ENCODE measurements at places on chromosomes 5 and 9.

GRCh38 chr5:174166231-174167079 lies 120.9 kb downstream of the NSG2 start:
- H3K36me3 ChIP-seq, result no peaks in the 10 kb centered on the region
- H3K27me3 ChIP-seq, result no peaks in the 10 kb centered on the region
- DNase-seq, result no peak
- H3K4me1 ChIP-seq, result no peaks in the 10 kb centered on the region

DNA sequence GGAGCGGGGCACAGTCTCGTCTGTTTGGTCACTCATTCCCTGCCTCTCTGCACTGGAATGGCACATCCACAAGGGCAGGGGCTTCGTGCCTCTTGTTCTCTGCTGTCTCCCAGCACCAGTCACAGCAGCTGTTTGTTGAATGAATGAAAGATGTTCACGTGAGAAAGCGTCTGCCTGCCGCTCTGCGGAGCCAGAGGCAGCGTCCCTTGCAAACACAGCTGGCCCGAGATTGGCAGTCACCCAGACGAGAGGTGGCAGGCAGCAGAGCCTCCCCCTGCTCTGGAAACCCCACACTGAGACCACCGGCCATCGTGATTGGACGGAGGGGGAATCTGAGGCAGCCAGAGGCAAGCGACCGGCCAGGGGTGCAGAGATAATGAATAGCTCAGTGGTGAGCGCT lies 6.0 kb upstream of the FAM163B start:
- no peaks in the 10 kb centered on the region for H3K36me3 ChIP-seq
- no peak overlapping the region for H3K4me3 ChIP-seq
- H3K27ac ChIP-seq, result no peak overlapping the region

- H3K4me1 ChIP-seq, result no peaks in the 10 kb centered on the region
- H3K4me3 ChIP-seq, result no peak overlapping the region
- no peaks in the 10 kb centered on the region for H3K27me3 ChIP-seq
- no peak overlapping the region for H3K27ac ChIP-seq
- H3K36me3 ChIP-seq, result no peaks in the 10 kb centered on the region
These were observed 18.1 kb upstream of the NEUROG1 start for GRCh38 chr5:135553688-135554462.

DNA sequence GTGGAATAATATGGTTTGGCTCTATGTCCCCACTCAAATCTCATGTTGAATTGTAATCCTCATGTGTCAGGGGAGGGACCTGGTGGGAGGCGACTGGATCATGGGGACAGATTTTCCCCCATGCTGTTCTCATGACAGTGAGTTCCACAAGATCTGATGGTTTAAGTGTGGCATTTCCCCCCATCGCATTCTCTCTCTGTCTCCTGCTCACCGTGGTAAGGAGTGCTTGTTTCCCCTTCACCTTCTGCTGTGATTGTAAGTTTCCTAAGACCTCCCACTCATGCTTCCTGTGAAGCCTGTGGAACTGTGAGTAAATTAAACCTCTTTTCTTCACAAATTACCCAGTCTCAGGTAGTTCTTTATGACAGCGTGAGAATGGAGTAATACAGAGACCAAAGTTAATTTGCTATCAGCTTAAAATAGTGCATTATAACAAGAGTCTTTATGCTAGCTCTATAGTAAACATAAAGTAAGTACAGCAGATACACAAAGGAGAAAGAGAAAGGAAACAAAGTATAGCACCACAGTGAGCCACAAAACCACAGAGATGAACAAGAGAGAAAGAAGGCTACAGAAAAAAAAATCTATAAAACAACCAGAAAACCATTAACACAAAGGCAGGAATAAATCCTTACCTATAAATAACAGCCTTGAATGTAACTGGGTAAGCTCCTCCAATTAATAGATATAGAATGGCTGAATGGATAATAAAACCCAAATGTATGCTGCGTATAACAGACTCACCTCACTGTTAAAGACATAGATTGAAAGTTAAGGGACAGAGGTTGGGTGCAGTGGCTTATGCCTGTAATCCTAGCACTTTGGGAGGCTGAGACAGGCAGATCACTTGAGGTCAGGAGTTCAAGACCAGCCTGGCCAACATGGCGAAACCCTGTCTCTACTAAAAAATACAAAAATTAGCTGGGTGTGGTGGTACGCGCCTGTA lies 39.7 kb downstream of the RAPGEF6 start:
- peak overlapping the region; percentile 3 for H3K27ac ChIP-seq
- H3K27me3 ChIP-seq, result no peaks in the 10 kb centered on the region
- H3K36me3 ChIP-seq, result no peaks in the 10 kb centered on the region
- H3K4me1 ChIP-seq, result peaks cover 34% of the 10 kb centered on the region

- no peaks in the 10 kb centered on the region for H3K36me3 ChIP-seq
- H3K4me1 ChIP-seq, result no peaks in the 10 kb centered on the region
- H3K27me3 ChIP-seq, result no peaks in the 10 kb centered on the region
- DNase-seq, result no peak
These were observed 94.6 kb downstream of the SEMA6A start for GRCh38 chr5:116479776-116480675.

DNA sequence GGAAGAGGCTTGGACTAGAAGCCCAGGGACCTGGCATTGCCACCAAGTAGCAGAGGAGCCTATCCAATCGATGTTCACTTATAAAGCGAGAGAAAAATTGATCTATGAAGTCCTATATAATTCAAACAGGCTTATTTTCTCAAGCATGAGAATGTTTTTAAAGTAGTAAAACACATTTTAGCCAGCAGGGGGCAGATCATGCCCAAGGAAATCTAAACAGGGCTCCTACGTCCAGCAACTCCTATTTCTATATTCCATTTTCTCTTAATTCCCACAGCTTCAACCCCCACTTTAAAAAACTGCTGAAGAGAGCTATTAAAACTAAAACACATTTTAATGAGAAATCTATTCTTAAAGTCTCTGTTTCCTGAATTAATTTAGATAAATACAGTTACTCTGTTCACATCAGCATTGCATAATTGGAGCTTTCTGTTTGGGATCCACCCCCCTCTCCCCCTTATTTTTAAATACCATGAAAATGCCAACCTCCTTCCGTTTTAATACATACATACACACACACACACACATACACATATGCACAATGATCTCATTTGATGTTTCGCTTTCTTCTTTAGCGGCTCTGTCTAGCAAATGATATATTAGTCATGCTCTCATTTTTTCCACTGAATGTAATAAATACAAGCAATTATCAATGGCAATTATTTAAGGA lies 144.9 kb downstream of the MYO10 start:
- no peaks in the 10 kb centered on the region for H3K36me3 ChIP-seq
- no peak overlapping the region for H3K4me3 ChIP-seq
- DNase-seq, result no peak
- no peak overlapping the region for H3K27ac ChIP-seq

DNA sequence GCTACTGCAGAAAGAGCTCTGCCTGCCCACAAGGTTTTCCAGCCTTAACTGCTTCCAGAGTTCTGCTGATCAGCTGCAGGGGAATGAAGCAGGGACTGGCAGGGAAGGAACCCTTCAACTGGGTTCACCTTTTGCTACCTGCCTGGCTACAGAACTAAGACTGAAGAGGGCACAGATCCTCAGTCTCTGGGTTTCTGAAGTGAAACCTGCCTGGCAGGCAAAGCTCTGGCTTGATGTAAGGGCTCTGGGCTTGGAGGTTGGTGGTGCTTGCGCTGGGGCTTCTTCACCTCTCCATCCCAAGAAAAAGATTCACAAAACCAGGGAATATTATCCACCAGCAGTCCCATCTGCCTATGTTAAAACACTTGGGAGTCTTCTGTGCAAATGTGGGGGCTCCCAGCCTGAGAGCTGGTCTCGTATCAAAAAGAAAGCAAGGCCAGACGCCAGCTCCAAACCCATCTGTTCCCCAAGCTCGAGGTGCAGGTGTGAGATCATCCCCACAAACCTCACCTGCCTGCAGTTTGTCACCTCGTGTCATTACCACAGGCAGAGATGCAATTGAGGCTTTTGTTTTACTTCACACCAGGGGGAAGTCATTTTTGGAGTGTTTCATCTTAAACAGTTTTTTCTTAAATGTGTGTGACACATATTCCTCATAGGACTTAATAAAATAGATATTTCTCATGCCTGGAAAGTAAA lies 58.3 kb downstream of the BNC2 start:
- no peaks in the 10 kb centered on the region for H3K36me3 ChIP-seq
- no peak for DNase-seq
- H3K27ac ChIP-seq, result no peak overlapping the region

- no peaks in the 10 kb centered on the region for H3K36me3 ChIP-seq
- no peak overlapping the region for H3K27ac ChIP-seq
- H3K27me3 ChIP-seq, result peaks cover 12% of the 10 kb centered on the region
- H3K4me3 ChIP-seq, result no peak overlapping the region
- no peaks in the 10 kb centered on the region for H3K4me1 ChIP-seq
These were observed 23.3 kb downstream of the OR2V1 start for GRCh38 chr5:181107699-181108098.

- DNase-seq, result no peak
- no peaks in the 10 kb centered on the region for H3K36me3 ChIP-seq
- no peak overlapping the region for H3K27ac ChIP-seq
- no peaks in the 10 kb centered on the region for H3K27me3 ChIP-seq
- no peaks in the 10 kb centered on the region for H3K4me1 ChIP-seq
- H3K4me3 ChIP-seq, result no peak overlapping the region
These were observed 86.5 kb downstream of the ANGPTL2 start for GRCh38 chr9:127035948-127036347.

DNA sequence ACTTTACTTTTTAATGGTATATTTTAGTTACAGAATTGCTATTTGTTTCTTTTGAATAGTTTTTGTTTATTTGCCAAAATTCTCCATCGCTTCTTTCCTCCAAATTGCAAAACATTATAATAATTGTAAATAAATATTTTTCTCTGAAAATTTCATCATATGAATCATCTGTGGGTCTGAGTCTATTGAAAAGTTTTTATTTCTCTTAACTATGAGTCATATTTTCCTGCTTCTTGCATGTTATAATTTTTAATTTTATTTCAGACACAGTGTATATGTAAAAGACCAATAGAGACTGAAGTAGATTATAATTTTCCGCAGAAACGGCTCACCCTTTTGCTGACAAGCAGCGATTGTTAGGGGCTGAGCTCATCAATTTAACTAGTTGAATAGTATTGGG lies 279.1 kb upstream of the IL12B start:
- H3K27ac ChIP-seq, result no peak overlapping the region
- H3K4me1 ChIP-seq, result no peaks in the 10 kb centered on the region
- no peaks in the 10 kb centered on the region for H3K27me3 ChIP-seq
- no peak for DNase-seq
- H3K4me3 ChIP-seq, result no peak overlapping the region

DNA sequence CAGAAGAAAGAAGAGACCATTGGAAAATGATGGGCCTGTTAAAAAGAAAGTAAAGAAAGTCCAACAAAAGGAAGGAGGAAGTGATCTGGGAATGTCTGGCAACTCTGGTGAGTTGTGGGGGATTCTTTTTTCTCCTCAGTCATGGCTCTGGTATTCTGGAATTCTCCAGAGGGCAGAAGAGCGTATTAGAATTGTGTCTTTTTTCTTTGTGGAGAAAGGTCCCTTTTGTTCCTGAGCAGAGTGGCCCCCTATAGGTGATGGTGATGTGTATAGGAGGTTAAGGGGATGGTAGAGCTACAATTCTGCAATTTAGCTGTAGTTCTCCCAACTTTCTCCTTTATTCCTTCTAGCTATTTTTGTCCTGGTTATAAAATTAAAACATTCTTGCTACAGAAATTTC lies 1.6 kb upstream of the DHFR start:
- no peak overlapping the region for H3K4me3 ChIP-seq
- H3K4me1 ChIP-seq, result peaks cover 31% of the 10 kb centered on the region
- H3K27ac ChIP-seq, result no peak overlapping the region
- DNase-seq, result no peak
- H3K36me3 ChIP-seq, result peaks cover 11% of the 10 kb centered on the region

DNA sequence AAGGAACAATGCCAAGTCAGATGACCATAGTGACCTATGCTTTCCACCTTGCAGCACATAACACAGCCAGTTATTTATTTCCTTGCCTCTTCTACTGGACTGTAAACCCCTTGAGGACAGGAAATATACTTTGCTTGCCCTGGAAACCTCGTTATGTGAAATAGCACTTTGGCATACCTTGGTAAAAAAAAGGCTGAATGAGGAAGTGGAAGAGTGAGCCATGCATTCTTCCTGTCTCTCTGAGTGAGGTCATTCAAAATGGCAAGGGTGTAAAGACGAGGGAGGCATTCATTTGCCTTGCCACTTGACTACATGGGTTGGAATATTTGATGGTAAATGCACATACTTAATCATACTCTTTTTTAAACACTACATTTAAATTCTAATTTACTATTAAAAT lies 42.8 kb upstream of the SVEP1 start:
- no peak for DNase-seq
- H3K4me1 ChIP-seq, result no peaks in the 10 kb centered on the region
- no peaks in the 10 kb centered on the region for H3K36me3 ChIP-seq

DNA sequence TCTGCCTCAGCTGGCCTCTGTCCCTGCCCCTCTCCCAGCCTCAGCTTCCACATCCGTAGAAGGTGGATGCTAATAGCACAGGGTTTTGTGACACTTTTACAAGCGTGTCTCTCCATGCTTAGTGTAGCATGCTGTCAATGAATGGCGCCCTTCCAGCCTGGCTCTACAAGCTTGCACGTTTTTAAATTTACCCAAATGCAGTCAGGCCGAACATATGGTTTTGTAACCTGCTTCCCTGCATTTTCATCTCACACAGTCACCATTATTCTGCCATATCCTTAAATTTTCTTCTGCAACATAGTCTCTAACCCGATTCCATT lies 28.8 kb downstream of the FAM163B start:
- no peak for DNase-seq
- H3K27me3 ChIP-seq, result peaks cover 16% of the 10 kb centered on the region
- no peak overlapping the region for H3K4me3 ChIP-seq
- peaks cover 7% of the 10 kb centered on the region for H3K4me1 ChIP-seq
- H3K27ac ChIP-seq, result no peak overlapping the region

- DNase-seq, result no peak
- no peaks in the 10 kb centered on the region for H3K4me1 ChIP-seq
- H3K27me3 ChIP-seq, result no peaks in the 10 kb centered on the region
- no peak overlapping the region for H3K27ac ChIP-seq
- no peak overlapping the region for H3K4me3 ChIP-seq
- no peaks in the 10 kb centered on the region for H3K36me3 ChIP-seq
These were observed 19.1 kb upstream of the SH3RF2 start for GRCh38 chr5:145917288-145917687.

Data from CD8-positive, alpha-beta memory T cell (primary cell).